ENCODE measurements at places on chromosomes 3 and 15. TPM values are rescaled to one million over a fixed set of nuclear protein-coding genes. Genes with fewer than 3 reads are reported as not detected.
A peak's percentile ranks its signal among the peaks of the same experiment; 100 is the strongest.

The SPINT1 gene
- total RNA-seq, result 0.45 TPM

The HACL1 gene
- 25.7 TPM for total RNA-seq

The SKOR1 gene
- total RNA-seq, result 0.10 TPM

The ITPR1 gene
- 10.1 TPM for total RNA-seq

The NRG4 gene
- total RNA-seq, result not detected

The OXTR gene
- 0.95 TPM for total RNA-seq

The DUOX1 gene
- not detected for total RNA-seq

DNA sequence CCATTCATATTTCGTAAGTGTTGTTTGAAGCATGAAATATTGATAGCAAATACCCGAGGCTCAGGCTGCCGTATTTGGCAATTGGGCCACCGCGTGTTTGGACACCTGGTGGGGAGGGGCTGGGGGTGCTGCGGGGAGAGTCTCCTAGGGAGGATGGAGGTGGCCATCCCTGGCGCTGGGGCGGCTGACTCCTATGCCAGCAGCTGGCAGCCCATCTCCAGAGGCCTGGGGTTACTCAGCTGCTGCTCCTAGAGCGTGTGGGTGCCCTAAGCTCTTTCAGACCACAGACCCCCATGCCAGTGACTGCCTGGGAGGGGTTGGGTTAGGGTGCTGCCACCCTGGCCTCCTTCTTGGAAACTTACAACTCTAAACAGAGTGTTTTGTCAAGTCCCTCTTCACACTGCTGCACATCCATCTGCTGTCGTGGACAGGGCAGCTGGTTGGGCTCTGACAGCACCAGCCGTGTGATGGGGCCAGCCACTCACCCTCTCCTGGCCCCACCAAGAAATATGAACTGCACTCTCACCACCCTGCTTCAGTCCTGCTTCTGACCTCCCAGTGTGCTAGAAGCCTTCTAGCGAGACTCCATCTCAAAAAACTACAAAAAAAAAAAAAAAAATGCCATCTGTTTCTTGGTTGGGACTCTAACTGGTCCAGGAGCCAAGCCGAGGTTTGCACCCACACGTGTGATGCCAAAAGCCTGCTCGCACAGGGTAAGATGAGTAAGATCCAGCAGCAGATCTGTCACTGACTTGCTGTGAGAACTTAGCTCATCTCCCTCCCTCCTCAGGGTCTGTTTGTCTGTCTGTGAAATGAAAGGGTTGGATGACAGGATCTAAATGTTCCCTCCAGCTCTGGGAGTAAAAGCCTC, 156.2 kb downstream of the MEGF11 start:
- DNase-seq, result no peak

DNA sequence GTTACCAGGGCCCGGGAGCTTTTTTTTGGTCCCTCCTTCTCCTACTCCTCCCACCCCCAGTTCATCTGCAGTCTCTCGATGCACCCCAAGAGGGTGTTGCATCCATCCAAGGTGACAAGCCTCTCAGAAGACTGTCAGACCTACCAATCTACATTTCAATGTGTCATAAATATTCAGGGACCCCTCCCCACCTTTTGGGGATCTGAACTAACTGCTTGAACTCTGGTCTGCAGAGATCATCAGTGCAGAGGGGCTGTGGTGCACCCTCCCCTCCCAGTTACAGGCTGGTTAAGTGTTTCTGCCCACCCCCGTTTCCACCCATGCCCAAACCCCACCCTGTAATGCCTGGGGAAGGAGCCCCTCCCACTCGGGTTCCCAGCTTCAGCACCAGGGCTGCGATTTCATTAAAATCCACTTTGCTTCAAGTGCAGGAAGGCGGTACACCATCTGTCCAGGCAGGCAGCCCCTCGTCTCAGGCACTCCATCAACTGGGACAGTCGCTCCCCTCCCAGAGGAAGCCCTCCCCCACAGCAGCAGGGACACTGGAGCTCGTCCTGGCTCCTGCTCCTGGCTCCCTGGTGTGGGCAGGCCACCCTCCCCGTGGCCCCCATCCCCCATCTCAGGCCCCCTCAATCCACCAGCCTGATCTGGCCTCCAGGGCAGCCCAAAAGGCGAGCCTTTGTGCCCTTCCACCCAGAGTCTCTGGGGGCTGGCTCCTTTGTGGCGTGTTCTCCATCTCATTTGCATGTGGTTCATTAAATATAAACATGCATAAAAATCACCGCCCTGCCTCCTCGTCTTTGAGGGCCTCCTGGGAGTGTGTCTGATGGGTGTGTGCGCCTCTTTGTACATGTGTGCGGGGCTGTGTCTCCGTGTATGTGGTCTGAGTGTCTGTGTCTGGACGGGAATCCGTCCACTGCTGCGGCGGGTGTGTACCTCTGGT, 32.3 kb downstream of the RNU5B-1 start:
- no peak for DNase-seq

- no peak for DNase-seq
Observed at GRCh38 chr3:141656771-141657170, 81.3 kb upstream of the RNF7 start.

GRCh38 chr15:73939138-73939537, 12.9 kb downstream of the LOXL1 start:
- DNase-seq, result no peak

- DNase-seq, result no peak
Observed at GRCh38 chr15:89109238-89109637, 21.0 kb downstream of the ABHD2 start.

GRCh38 chr15:26974120-26974780, 3.3 kb downstream of the GABRG3 start:
- DNase-seq, result peak; percentile 13

- DNase-seq, result no peak
Observed at GRCh38 chr3:30643763-30644462, 37.5 kb downstream of the TGFBR2 start.

DNA sequence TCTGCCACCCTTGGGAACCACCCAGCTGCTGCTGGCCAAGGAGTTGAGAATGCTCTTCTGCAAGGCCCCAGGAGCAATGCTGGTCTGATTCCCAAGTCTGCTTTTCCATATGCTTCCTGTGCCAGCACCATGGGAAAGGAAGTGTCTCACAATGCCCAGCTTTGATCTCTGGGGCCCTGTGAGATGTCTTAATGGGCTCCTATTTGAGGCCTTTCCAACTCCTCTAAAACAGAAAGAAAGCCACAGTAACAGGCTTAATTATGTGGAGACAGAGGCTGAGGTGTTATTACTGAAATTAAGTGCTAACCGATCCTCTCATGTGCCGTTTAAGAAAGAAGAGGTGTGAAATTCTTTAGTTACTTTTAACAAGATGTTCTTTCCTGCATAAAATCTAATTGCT, 4.5 kb downstream of the EOGT start:
- no peak for DNase-seq

GRCh38 chr3:186209810-186210752, 101.2 kb upstream of the ETV5 start:
- DNase-seq, result peak; percentile 84

GRCh38 chr3:33883538-33883950, 85.1 kb downstream of the PDCD6IP start:
- peak; percentile 39 for DNase-seq

- peak; percentile 37 for DNase-seq
Observed at GRCh38 chr3:51974963-51975851, at the start of gene ABHD14A. Gene ABHD14A (plus strand): TSS chr3:51975064. CDS start chr3:51975136, 72 bp downstream.

GRCh38 chr3:194672876-194673275, 885 bp upstream of the LSG1 start:
- DNase-seq, result no peak

DNA sequence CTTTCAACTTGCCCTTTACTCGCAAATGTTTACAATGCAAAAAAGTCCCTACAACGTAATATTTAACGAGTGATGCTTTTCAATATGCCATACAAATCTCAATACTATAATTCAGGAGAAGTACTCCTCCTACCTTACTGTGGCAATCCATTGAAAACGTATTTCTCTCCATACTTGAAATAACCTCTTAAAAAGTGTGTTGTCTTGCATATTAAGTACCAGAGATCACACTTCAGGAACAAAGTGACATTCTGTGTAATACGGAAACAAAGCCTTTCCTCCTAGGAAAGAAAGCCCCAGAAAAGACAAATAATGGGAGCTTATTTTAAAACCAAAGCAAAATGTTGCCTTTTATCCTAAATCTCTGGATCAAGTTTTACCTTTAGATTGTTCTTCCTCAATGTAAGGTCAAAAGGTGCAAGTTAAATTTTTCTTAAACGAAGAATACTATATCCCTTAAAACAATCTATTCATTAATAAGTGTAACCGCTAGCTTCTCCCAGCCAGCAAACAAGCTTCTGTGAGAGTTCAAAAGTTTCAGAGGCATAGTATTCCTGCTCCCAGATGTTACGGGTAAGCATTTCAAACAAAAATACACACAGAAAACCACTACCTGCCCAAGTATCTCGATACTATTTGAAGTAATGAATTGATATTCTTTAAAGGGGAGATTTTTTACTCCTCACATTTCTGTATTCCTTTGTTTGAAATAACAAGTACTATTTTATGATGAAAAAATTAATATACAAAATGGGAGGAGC, 1.7 kb downstream of the TJP1 start:
- no peak for DNase-seq

DNA sequence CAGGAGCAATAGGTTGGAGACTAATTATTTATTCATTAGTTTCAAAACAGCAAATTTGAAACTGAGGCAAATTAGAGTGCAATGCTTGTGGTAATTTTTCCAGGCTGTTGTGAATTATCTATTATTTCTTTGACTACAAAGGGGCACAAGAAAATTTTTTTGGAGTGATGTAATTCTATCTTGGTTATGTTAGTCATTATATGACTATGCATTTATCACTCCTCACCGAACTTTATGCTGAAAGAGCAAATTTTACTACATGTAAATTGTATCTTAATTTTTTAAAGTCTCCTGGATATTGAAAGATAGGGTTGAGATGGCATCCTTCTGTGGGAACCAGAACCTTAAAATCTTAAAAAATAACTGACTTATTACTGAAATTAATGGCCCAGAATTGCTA, 320.0 kb upstream of the ROBO1 start:
- DNase-seq, result no peak

DNA sequence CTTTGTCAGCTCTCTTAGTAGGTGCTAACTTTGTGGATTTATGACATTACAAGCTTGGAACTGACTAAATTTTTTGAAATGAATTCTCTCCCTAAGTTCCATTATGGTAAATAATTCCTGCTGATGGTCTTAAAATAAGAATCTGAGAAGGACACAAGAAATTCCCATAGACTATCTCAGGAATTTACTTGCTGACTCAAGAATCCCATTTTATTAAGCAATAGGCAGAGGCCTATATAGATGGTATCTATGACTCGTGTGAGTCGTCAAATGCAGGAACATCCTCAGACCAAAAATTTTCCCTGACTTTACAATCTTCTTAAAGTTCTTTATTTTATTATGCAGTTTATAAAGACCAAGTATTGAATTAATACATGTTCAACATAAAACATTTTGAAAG, 30.7 kb upstream of the CBLB start:
- DNase-seq, result no peak

DNA sequence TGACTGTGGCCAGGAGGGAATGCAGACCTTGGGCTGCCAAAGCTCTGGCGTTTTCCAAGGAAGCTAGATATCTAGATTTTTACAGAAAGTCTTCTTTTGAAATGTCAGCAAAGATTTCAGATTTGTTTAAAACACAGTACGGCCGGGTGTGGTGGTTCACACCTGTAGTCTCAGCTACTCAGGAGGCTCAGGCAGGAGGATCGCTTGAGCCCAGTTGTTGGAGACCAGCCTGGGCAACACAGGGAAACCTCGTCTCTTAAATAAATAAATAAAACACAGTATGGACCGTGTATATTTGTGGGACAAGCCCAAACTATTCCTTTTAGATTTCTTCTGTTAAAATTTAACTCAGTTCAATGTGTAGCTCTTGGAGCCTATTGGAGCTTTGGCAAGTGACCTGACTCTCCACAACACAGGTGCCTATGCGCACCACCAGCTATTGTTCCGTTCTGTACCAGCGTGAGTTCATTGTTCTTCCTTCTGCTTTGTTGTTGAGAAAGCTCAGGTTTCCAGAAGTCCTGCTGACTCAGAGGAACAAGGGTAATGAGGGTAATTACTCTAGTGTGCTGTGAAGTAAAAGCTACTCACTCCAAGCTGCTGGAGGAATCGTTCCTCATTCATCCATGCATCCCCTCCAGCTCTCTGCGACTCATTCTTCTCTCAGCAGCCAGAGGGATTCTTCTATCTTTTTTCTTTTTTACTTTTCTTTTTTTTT, 73.1 kb upstream of the SLC6A6 start:
- DNase-seq, result no peak
